ENCODE measurements at places on chromosomes 16 and 17.

DNA sequence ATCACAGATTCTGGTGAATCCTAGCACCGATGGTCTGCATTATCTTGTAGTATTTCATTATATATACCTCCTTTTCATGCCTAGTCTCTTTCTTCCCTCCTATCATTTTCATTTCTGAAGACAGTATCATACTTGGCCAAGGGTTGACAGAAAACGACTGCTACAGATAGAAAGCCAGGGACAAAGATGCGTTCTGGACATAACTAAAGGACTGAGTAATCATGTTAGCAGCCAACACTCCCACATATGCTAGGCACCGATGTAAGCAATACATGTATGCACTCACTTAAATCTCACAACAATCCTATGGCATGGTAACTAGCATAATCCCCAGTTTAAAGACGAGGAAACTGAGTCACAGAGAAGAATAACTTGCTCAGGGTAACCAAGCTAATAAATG is 22.9 kb downstream of the RDM1 start:
- no peak for DNase-seq

DNA sequence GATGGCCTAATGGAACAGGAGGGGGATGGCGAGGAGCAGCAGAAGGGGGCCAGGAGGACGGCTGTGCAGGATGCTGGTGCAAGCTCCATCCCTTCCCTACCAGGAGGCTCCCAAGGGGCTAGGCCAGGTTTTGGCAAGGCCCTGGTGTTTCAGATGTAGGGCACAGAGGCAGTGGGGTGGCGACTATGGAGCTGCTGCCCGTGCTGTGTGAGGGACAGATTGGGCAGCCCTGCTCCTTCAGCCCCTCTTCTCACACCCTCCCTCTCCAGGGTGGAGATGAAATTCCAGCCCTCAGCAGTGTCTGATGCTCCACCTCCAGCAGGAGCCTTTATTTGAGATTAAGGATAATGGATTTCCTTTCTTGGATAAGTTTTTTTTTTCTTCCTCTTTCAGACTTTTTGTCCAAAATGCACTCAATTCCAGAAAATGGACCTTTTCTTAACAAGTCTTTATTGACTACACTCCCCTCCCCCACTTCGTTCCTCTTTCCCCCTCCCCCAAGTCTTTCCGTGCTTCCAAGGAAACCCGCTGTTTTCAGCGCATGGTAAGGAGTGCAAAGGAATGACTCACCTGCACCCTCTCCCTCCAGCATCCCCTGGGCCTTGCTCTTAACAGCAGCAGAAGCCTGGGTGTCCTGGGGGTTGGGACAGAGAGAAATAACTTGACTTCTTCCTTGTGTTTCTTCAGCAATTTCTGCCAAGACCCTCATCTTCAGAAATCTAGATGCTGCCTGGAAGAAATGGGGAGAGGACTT is 95.2 kb downstream of the CCDC182 start:
- DNase-seq: no peak

GRCh38 chr17:27905447-27906225 is 12.5 kb upstream of the LYRM9 start:
- DNase-seq: no peak

GRCh38 chr16:78094166-78094565 is 5.3 kb upstream of the WWOX start:
- no peak for DNase-seq

DNA sequence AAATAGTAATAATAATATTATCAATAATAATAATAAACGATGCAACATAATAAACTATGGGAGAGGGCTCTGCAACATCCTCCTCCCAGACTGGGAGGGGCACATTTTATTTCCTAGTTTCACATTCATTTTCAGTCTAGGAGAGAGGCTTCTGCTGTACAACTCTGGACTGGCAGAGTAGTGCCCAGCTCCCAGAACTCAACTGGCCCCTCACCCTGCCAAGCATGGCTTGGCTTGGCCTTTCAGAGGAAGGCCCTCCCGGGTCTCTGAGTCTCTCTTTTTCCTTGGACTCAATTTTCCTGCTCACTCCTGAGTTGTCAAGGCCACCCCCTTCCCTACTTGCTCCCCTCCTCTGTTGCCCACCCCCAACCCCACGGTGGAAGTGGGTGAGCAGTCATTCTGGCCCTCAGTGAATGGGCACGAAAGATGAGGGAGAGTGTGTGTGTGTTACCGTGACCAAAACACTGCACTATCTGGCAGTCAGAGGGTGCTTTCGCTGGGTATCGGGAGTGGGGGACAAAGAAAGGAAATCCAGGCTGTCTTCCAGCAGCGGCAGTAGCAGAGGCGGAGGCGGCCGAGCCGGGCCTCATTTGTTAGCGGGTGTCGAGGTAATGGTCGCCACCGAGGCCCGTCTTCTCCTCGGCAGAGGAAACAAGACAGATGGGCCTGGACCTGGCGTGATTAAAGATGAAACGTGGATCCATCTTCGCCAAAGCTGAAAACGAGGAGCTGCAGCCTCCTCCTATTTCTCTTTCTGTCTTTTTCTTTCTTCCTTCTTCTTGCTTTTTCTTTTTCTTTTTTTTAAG is 2.3 kb downstream of the HOXB4 start:
- no peak for DNase-seq

GRCh38 chr17:56292578-56292977 is 139.3 kb downstream of the ANKFN1 start:
- DNase-seq: no peak

GRCh38 chr17:30267625-30268024 is 24.1 kb downstream of the BLMH start:
- no peak for DNase-seq

DNA sequence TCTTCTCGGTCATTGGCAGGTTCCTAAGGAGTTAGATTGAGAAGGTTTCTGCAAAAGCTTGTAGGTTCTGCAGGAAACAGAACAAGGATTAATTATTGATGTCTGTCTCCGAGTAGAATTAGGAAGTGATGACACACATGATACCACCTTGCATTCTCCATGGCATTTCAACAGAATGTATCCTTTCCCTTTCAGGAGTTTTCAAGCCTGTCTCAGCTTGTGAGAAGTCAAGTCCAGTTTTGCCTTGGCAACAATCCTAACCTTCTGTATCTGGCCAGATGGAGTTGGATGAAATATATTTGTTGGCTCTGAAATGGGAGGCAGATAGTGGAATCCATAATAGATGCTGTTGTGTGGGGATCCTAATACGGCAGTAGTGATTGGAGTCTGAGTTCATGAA is 235.5 kb downstream of the SHISA9 start:
- no peak for DNase-seq

- DNase-seq: no peak
Observed at GRCh38 chr16:67716097-67716496, 3.0 kb downstream of the GFOD2 start.

GRCh38 chr17:38459567-38459966 is 31.3 kb downstream of the ARHGAP23 start:
- DNase-seq: no peak

- no peak for DNase-seq
Observed at GRCh38 chr17:75875940-75876189, 2.5 kb downstream of the TRIM47 start.

DNA sequence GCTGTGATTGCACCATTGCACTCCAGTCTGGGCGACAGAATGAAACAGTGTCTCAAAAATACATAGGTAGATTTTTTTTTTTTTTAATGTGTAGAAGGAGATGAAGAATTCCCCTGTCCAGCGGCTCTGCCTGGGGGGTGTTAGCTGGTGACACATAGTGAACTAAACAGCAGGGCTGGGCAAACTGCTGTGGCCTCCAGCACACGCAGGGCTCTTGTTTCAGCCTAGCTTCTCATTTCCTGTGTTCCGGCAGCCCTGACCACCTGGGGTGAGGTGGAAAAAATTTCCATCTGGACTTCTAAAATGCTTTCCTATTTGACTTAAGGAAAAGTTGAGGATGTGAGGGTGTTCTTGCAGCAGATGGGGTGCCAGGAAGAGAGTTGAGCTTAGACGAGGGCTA is 33.3 kb upstream of the RGS9 start:
- DNase-seq: no peak

- no peak for DNase-seq
Observed at GRCh38 chr16:87720446-87720845, 45.3 kb downstream of the KLHDC4 start.

GRCh38 chr16:26680671-26681070 is 386.1 kb upstream of the C16orf82 start:
- no peak for DNase-seq

DNA sequence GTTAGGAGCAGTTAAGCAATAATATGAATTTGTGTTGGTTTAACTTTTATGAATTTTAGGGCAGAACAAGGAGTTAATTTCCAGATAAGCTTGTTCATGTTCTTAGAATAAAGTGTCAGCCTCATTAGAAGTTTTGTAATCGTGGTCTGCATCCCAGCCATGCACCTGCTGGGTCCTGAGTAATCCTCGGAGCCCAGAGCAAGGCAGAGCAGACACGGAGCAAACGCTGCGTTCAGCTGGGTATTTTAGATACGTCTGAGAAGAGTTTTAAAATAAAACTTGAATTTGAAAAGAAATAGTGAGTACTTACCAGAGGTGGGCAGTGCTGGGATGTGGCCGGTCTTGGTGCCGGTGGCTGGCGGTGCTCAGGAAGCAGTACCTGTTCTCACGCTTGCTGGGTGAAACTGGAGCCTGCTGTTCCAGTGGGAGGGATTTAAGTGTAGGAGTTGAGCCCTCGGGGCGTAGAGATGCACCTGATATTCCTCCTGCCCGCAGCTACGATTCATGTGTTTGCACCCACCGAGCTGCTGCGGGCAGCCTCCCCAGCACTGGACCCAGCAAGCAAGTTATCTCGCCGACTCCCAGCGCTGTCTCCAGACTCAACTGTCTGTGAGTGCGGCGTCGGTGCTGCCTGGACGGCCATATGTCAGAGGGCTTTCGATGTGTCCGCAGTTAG is at the start of gene ZNF750:
Gene ZNF750, minus strand, starts transcription at position 406 of the 676 bp plus-strand sequence. CDS start 7,568 bp downstream, outside the sequence.
- no peak for DNase-seq

Data from HFFc6 (cell line).